CD8-positive, alpha-beta T cell (primary cell): ENCODE measurements at places on chromosomes 7 and 10.
A peak's percentile ranks its signal among the peaks of the same experiment; 100 is the strongest.

- no peak for DNase-seq
Observed at GRCh38 chr7:79434098-79434497, 19.4 kb downstream of the MAGI2 start.

GRCh38 chr7:91892821-91893340 lies 12.4 kb upstream of the MTERF1 start:
- DNase-seq: no peak

GRCh38 chr7:131148258-131148657 lies 179.4 kb upstream of the MKLN1 start:
- no peak for DNase-seq

- DNase-seq: no peak
Observed at GRCh38 chr10:36840788-36841187, 284.6 kb upstream of the ANKRD30A start.

DNA sequence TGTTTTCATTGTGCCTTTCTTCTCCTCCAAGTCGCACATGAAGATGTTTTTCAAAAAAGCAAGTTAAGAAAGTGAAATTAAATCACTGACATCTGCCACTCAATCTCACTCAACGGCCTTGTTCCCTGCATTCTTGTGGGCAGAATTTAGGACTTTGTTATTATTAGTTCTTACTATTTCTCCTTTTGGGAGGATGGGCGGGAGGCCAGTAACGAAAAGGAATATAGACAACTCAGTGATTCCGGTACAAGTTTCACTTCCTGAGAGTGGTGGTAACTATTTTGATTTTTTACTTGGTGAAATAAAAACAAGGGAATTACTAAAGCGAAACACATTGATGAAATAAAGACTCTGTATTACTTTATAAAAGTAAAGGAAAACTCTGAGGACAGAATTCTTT lies 231.9 kb upstream of the HABP2 start:
- no peak for DNase-seq

GRCh38 chr7:34838329-34838728 lies 180.3 kb downstream of the NPSR1 start:
- no peak for DNase-seq

GRCh38 chr10:109405338-109405737 lies 518.0 kb downstream of the XPNPEP1 start:
- no peak for DNase-seq

GRCh38 chr7:85567983-85568382 lies 381.1 kb upstream of the SEMA3D start:
- no peak for DNase-seq

- DNase-seq: no peak
Observed at GRCh38 chr7:155624412-155624811, 20.0 kb upstream of the RBM33 start.

GRCh38 chr7:67604461-67605386 lies 608.1 kb downstream of the TYW1 start:
- DNase-seq: no peak

GRCh38 chr7:135743907-135744731 lies 4.5 kb downstream of the FAM180A start:
- DNase-seq: no peak

- no peak for DNase-seq
Observed at GRCh38 chr10:52485462-52485861, 171.4 kb downstream of the DKK1 start.

DNA sequence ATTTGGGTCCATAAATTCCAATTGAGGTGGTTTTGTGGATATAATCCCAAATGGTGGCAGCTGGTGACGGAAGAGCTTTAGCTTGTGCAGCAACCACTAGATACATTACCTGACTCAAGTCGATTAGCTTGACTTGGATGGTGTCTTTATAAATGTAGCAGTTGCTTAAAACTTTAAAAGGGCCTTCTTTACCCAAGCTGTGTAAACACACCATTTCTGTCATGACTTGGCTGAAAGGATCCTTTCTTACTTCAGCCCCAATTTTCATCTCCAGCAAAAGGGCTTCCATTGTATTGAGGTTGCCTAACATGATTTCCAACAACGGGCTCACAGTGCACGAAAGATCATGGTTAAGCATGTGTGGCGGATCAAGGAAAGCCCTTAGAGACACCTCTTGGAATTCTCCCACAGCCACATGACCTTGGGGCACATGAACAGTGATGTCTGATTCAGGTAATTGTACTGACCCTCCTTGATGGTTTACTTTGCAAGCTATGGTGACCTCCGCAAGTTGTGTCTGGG lies 57.9 kb downstream of the MACC1 start:
- DNase-seq: no peak

GRCh38 chr7:14000247-14000646 lies 10.8 kb upstream of the ETV1 start:
- no peak for DNase-seq

GRCh38 chr7:56009695-56010094 lies 41.5 kb downstream of the PSPH start:
- no peak for DNase-seq

GRCh38 chr7:123604739-123605138 lies 3.1 kb downstream of the ASB15 start:
- no peak for DNase-seq

- no peak for DNase-seq
Observed at GRCh38 chr7:123346766-123347165, 147.0 kb upstream of the SLC13A1 start.

GRCh38 chr7:47031786-47032535 lies 550.0 kb downstream of the TNS3 start:
- DNase-seq: no peak

DNA sequence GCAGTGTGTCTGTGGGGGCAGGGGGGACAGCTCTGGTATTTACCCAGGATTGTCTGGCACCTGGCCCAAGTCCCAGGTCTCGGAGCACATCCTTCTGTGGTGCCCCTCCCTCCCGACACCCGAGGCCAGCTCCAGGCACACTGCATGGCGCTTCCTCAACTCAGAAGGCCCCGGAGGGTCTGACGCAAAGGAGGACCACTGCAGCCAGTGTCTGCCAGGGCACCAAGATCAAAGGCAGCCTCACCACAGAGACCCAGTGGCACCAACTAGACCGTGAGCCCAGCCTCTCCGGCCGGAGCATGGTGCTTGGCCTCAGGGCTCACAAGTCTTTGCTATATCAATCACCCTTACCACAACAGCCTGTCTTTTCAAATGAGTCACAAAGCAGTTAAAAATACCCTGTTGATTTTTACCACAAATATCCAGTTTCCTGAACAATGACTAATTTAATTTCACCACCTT lies 99.3 kb upstream of the DDC start:
- peak; percentile 19 for DNase-seq

DNA sequence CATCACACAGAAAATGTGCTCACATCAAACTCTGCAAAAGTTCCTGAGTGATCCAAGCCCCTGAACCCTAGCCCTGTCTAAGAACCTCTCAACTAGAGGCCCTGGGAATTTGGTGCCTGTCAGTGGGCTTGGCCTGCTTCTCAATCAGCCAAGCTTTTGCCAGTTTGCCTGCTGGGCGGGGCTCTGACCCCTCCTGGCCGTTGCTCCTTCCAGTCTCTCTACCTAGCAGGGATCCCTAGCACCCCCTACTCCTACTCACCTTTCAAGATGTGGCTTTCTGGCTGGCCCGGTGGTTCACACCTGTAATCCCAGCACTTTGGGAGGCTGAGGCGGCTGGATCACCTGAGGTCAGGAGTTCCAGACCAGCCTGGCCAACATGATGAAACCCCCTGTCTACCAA lies 2.1 kb downstream of the KLRG2 start:
- DNase-seq: no peak

GRCh38 chr10:82176587-82176986 lies 301.6 kb downstream of the NRG3 start:
- no peak for DNase-seq

DNA sequence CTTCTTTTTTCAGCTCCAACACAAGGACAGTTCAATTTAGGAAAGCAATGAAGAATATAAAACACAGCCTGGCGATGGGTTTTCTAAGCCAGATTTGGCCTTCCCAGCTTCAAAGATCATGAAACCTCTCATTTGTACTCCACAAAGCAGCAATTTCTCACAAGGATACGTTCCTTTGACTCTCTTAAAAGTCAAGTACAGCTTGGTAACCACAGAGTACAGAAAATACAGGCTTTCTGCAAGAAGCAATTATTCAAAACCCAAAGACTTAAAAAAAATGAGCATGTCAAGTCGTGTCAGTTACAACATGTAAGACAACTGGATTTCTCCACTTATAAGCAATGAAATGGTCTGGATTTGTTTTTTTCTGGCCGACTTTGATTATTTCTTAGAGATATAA lies 321.4 kb downstream of the FGFR2 start:
- no peak for DNase-seq

- no peak for DNase-seq
Observed at GRCh38 chr10:118506671-118507590, 88.5 kb downstream of the PRLHR start.

- no peak for DNase-seq
Observed at GRCh38 chr7:17147409-17147808, 151.0 kb upstream of the AHR start.

- DNase-seq: no peak
Observed at GRCh38 chr7:81272176-81272575, 353.3 kb upstream of the SEMA3C start.

- no peak for DNase-seq
Observed at GRCh38 chr7:127474457-127474856, 81.9 kb upstream of the ZNF800 start.

DNA sequence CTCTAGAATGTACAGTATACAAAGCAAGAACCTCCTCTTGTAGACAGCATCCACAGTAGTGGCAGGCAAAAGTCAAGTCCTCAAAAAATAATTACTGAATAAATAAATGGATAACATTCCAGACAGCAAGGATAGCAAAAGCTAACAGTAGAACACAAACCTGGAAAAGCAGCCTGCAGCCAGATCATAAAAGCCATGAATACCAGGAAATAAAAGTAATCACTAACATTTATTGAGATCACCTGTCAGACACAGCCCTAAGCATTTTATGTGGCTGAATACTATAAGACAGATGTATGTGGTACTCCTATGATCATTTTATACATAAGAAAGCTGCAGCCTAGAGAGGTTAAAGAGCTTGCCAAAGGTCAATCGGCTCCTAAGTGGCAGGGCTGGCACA lies 34.0 kb downstream of the CUL2 start:
- no peak for DNase-seq
